Stimulated activated CD8-positive, alpha-beta memory T cell treated with anti-CD3 and anti-CD28 coated beads, Interleukin-15, amount 100 ng/mL, for 48 hours (primary cell): ENCODE measurements at places on chromosomes 7 and 10.

DNA sequence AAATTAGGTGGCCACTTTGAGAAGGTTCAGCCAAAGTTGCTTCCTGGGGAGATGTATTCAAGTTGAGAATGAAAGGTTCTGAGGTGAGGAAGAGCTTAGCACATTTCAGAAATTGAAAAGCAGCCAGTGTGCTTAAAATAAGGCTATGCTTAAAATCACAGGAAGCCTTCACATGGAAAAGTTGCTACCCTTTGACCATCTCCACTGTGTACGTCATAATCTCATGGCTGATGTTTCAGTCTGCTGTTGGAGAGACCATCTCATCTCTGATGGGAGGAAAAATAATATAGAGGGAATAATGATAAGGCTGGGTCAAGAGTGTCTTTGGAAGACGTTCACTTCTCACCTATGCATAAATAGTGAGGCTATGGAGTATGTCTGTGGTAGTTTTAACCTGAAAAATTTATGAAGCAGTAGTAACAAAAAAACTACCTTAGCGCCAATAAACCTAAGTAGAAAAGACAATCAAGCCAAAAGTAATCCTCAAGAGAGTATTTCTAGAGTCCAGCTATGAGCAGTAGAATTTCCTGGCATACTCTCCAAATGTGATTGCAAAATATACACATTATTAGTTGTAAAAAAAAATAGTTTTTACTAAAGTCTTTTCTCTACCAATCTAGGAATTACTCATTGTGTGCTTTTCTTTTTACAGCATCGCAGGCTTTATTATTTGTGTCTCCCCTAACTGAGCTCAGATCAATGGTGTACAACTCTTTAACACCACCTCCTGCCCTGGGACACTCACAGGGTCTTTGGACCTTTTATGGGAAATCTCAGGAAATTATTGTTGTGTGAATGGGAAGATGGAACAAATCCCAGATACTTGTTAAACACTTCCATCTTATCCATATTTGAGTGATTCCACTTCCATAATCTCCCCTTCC lies 435.2 kb upstream of the LRGUK start:
- no peak for DNase-seq

DNA sequence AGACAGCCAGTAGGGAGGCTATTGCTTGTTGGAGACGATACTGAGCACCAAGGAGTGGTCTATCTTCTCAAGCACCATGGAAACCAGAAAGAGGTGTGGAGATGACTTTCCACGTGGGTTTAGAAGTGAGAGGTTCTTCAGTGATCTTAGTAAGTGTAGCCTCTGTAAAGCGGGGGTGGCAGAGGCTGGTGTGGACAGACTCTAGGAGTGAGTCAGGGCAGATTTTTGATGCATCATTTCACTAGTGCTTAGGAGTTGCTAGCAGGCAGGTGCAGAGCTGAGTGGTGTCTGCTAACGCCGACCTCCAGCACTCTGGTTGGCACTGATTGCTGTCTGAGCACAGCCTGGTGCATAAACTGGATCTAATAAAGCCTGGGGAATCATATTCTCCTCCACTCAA lies 78.4 kb upstream of the ADO start:
- DNase-seq = peak; percentile 79

- no peak for DNase-seq
These were observed 690.3 kb upstream of the FOXK1 start for GRCh38 chr7:3991731-3992231.

- DNase-seq = no peak
These were observed 174.8 kb downstream of the PTEN start for GRCh38 chr10:88038268-88038667.

DNA sequence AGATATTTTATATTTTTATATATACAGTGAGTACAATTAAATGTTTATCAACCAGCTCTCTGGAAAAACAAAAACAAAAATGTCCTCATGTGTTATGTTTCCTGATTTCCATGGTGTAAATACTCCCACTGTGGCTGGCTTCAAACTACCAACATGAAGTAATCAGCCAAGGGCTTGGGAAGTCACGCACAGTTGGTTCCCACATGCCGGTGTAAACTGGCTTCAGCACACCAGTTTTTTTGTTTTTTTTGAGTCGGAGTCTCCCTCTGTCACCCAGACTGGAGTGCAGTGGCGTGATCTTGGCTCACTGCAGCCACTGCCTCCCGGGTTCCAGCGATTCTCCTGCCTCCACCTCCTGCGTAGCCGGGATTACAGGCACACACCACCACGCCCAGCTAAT lies 11.8 kb downstream of the OSBPL3 start:
- no peak for DNase-seq

GRCh38 chr7:50273301-50273700 lies 31.2 kb upstream of the IKZF1 start:
- DNase-seq = no peak

- DNase-seq = no peak
These were observed 417.0 kb upstream of the PFKP start for GRCh38 chr10:2650328-2650727.

GRCh38 chr7:107998660-107999480 lies 4.1 kb downstream of the LAMB1 start:
- no peak for DNase-seq

DNA sequence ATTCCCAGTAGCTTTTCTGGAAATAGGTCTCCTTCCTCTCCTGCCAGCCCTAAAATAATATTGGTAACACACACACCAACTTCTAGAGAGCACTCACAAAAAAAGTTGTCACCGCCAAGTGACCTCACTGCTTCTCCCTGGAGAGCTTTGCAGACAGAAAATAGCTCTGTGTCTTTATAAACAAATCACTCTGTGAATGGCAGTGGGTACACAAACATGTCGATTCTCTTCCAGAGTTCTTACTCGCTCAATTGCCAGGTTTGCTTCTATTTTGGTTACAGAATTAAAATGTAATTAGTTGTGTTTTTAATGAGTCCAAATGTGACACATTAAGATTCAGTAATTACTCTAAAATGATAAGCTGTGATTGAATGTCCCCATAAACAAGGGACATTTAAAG lies 649.2 kb upstream of the C7orf33 start:
- DNase-seq = no peak

- DNase-seq = no peak
These were observed 88.3 kb upstream of the PDGFA start for GRCh38 chr7:607938-608337.

GRCh38 chr10:121500701-121501332 lies 97.4 kb downstream of the FGFR2 start:
- no peak for DNase-seq

GRCh38 chr7:114369294-114369693 lies 45.3 kb upstream of the FOXP2 start:
- DNase-seq = no peak

GRCh38 chr10:8600192-8600591 lies 545.7 kb downstream of the GATA3 start:
- no peak for DNase-seq

DNA sequence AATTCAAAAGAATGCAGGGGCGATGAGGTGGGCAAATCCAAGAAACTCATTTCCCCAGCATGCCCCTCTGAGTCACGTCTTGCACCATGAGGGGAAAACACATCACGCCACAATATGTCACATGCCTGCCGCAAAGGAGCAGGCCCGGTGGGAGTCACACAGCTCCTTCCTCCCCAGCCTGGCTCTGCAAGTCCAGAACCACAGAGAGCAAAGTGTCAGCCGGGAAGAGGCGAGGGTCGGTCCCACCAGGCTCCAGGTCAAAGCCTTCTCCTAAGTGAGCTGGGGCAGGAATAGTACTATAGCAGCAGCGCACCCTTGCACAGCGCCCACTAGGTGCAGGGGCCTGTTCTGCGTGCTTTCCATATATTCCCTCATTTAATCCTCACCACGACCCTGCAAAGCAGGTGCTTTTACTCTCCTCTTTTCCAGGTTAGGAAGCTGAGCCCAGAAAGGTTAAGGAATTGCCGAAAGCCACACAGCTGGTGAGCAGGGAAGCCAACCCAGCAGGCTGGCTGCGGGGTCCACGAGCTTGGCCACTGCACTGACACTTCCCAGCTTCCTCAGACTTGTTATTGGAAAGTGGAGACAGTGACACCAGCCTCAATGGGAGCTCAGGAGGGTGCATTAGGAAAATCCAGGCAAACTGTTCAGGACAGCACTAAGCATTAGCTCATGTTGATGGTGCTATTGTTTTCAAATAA lies 94.0 kb upstream of the ZMIZ1 start:
- DNase-seq = peak; percentile 63

- no peak for DNase-seq
These were observed 11.6 kb downstream of the NAMPT start for GRCh38 chr7:106273009-106273668.
